ENCODE measurements at places on chromosomes 11 and 22.

GRCh38 chr11:122248939-122249338, 132.9 kb upstream of the BLID start:
- DNase-seq = no peak

GRCh38 chr11:76666830-76667229, 3.7 kb downstream of the LRRC32 start:
- no peak for DNase-seq

GRCh38 chr22:29078036-29078868, 5.4 kb downstream of the KREMEN1 start:
- no peak for DNase-seq

DNA sequence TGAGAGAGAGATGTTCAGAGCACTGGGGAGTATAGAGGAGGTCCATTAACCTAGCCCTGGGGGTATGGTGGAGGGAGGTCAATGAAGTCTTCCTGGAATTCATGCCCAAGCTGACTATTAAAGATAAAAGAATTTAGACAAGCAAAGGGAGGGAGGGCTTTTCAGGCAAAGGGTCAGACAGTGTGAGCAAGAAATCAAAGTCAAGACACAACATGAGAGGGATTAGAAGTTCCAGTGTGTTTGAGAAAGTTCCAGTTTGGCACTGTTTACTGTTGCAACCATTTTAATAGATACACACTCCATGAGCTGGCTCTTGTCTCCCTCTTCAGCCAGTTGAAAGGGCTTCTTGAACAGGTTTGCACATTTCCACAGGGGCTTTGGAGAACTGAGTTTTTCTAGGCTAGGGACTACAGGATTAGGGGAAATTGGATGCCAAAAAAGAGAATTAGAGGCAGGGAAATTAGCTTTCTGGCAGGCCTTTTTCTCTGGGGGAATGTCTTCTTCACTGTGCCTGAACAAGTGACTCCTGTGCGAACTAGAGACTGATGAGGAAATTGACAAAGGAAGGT, 14.7 kb upstream of the NNMT start:
- no peak for DNase-seq

DNA sequence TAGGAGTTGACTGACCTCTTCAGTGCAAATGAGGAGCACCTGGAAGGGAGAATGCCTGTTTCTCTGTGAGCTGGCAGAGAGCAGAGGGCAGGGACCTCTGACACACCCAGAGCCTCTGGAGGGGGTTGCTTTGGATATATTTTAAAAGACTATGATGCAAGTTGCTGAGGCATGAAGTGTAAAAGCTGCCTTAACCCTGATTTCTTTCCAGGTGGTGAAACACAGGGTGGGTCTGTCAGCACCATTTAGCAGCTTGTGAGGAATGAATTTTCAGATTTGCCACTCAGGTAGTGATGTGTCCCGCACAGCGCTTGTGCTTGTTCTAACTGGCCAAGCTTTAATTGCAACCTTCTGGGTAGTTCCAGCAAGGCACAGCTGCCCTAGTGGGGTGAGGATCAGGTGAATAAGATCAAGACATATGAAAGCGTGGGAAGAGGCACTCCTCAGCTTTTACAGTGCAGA, 90.2 kb downstream of the SWAP70 start:
- no peak for DNase-seq

GRCh38 chr11:2760196-2760871, 60.5 kb upstream of the KCNQ1OT1 start:
- DNase-seq = no peak

DNA sequence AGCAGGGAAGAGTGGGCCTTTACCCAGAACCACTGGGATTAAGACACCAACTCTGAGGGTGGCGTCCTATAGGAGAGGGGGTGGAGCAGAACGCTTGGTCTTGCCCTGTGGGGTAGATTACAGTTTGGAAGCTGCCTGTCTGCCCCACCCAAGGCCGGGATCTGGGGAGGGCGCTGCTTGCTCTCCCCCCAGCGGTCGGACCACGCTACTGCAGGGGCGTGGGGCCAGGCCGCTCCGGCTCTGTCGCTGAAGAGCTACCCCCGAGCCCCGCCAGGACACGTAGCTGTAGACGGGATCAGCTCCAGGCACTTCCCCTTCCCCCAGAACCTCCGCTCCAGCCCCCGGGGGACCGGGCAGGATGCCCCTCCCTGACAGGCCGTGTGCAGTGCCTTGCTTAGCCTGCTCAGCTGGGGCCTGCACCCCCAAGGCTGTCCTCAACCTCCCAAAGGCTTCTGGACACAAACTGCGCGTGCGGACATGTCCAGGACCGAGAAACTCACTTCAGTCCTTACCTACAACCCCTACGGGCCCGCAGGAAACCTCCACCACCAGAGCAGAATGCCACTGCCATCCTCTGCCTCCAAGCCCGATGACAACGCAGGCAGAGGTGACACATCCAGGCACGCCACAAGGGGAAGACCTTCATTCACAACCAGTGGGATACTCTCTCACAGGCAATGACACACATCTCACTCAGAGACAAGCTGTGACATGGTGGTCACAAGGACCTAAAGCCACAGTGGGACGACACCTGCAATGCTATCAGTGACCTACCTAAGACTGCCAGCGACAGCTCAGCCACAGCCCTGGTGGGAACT, 3.6 kb downstream of the AHNAK start:
- peak; percentile 89 for DNase-seq

GRCh38 chr11:108645970-108646369, 18.9 kb upstream of the DDX10 start:
- DNase-seq = no peak

DNA sequence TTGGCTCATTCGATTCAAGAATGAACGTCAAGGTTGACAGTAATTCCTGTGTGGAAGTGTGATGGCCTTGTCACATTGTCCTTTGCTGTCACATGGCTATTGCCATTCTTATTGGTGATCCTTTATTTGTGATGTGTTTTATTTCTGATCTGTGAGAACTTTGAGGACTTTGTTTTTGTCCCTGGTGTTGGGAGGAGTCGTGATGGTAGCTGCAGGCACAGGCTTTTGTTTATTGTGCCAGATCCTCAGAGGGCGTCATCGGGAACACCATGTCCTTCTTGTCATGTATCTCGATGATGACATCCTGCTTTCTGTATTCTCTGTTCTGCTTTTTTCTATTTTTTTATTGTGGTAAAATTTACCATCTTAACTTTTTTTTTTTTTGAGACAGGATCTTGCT, 5.6 kb downstream of the PICK1 start:
- no peak for DNase-seq

GRCh38 chr11:94477624-94478023, 16.0 kb downstream of the MRE11 start:
- DNase-seq = no peak

- DNase-seq = no peak
Observed at GRCh38 chr11:58227956-58228615, 632 bp downstream of the OR10Q1 start.

DNA sequence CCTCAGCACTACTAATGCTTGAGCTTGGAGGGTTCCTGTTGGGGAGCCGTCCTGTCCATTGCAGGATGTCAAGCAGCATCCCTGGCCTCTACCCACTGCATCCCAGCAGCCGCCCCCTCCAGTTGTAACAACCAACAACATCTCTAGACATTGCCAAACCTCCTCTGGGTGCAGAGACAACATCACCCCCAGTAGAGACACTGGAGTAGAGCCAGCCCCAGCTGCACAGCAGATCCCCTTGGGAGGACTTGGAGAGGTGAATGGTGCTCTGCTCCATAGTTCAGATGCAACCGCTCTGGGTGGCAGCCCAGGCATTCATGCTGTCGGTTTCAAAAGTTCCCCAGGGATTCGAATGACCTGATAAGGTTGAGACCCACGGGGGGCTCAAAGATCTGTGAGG, 259.0 kb downstream of the MN1 start:
- DNase-seq = no peak

DNA sequence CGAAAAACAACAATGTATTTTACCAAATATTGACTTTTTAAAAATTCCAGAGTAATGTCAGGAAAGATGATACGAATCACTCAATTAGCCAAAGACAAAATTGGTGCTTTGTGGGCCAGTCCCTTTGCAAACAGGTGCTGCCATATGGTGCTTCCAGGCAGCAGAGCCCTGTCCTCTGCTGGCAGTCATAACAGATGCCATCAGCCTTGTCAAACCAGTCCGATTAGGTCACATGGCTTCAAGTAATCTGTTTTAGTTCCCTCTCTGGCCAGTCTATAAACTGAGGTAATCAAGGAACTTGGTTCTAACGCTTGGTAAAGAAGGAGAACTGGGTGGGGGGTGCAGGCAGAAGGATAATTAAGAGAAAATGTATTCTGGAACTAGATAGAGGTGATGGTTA, 49.1 kb upstream of the CAPRIN1 start:
- no peak for DNase-seq

DNA sequence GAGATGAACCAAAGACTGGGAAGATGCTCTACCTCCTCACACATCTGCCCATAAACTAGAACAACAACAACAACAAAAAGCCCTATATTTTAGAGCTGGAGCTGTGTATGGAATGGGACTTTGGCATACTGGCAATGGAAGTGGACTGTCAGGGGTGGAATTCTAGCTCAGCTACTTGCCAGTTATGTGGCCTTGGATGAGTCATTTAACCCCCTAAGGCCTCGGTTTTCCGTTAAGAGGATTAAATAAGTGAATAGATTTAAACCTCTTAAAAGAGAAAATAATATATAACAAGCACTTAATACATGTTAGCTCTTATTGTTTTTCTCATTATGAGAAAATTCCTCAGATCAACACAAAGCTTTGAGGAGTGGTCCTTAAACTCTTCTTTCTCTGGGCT, 195.0 kb downstream of the KIF18A start:
- DNase-seq = no peak

- DNase-seq = peak; percentile 29
Observed at GRCh38 chr11:19766206-19766605, 53.6 kb downstream of the NAV2 start.

GRCh38 chr11:62919898-62920640, 1.1 kb downstream of the CHRM1 start:
- DNase-seq = no peak

DNA sequence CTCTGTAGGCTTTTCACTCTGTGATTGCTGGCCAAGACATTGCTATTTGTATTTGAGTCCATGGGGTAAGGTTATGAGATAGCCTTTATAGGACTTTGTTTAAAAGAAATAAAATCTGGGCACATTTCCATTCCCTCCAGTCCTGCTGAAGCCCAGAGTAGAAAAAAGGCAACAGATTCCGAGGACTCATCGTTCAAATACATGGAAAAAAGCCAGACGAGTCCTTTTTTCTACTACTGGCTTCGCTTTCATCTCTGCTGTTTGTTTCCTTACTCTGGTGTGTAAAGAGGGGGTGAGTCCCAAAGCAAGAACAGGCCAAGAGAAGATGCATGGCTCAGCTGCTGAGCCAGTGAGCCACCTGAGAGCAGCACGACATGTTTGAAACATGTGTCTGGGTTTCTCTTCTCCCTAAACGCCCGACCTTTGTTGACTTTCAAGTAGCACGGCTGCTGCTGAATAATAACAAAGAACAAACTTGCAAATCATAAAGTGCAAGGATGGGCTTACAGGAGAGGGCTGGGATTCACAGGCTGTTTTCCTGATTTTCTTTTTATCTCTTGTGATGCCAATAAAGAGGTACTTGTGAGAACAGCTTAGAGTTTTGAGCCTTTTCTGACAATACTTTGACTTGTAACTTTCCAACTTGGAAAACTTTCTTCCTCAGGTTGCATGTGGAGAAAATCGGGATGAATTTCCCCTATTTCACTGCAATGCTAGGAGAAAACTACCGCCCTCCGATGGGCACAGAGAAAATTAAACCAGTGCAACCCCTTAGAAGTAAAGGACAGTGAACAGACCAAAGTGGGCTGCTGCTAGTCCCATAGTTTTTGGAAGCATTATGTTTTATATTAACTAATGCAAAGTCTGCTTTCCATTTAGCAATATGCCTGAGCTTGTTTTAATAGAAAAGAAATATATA, 195.2 kb upstream of the RAG2 start:
- no peak for DNase-seq

- no peak for DNase-seq
Observed at GRCh38 chr11:17747131-17747955, 12.8 kb downstream of the KCNC1 start.

DNA sequence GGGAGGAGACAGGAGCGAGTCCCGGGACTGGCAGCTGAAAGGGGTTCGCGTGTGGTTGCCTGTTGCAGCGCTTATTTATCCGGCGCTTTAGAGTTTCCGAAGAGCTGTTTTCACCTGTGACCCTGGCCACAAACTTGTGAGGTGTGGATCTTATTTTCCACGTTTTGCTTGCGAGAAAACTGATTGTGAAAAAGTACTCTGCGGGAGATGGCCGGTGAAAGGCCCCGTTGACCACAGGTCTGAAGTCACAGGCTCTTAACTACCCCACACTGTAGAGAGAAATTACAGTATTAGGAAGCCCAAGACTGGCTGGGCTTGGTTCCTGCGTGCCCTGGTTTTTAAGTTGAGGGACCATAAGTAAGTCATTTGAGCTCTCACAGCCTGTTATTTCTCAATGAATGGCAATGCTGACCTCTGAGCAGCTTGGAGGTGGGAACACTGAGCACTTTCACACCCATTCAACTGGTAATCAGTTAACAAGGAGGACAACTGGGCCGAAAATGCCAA, 379 bp upstream of the RAB38 start:
- no peak for DNase-seq

DNA sequence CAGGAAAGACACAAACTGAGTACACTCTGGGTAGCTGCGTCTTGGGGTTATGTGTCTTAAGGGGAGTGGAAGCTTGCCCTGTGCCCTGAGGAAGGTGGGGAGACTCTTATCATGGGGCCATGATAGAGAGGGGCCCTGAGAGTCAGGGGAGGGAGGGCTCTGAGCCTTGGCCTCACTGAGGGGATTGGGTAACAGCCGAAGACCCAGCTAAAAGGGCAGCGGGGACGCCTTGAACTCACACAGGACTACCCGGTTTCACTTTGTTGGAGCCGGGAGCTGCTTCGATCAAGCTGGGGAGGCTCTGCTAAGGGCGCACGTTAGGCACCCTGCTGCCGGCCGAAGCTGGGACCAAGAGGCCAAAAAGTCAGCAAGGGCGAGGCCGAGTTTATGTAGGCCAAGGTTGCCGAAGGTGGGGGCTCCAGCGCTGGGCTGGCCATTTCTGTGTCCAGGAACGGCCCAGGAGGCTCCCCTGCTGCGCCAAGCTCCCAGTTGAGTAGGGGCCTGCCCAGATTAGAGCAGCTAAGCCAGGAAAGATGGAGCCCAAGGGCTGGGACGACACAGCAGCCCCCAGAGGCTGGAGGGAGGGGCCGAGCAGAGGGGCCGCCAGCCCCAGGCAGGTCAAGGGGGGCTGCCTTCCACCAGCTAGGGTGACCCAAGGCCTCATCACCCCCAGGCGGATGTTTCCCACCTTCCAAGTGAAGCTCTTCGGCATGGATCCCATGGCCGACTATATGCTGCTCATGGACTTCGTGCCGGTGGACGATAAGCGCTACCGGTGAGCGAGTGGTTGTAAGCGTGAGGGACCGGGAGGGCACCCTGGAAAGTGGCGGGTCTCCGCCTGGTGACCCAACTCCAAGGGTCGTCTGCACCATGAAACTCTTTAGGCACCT, 2.2 kb downstream of the TBX1 start:
- DNase-seq = peak; percentile 60
